ENCODE measurements at places on chromosomes 12 and 14.

- no peak for DNase-seq
Observed at GRCh38 chr14:52025310-52025709, 36.0 kb downstream of the RTRAF start.

GRCh38 chr14:31927348-31927832 lies 149.7 kb upstream of the ARHGAP5 start:
- no peak for DNase-seq

DNA sequence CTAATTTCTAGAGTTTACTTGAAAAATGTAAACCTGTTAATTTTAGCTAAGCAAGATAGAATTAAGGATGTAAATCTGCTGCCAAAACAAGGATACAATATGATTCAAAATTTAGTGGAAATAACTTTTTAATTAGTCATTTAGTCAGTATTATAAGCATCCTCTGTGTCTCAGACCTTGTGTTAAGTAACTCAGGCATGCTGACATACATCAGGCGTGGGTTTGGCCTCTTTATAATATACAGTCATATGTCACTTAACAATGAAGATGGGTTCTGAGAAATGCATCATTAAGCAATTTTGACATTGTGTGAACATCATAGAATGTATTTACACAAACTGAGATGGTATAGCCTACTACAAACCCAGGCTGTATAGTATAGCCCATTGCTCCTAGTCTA lies 386.9 kb downstream of the ZFP36L1 start:
- peak; percentile 19 for DNase-seq

DNA sequence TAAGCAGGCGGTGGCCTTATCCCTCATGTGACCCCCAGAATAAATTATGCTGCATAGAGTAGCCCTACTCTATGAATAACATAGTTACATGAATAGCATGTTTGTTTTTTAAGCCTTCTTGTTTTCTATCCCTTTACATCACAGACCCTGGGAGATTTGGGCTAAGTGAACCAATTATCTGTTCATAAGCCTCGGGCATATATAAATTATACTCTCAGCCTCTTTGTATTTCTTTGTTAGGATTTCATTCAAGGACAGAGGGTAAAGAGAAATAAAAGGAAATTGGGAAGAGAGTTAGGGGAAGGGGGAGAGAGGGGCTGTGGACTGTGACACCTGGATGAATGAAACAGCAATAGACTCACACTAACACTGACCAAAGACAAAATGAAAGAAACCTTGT lies 35.3 kb upstream of the RTRAF start:
- no peak for DNase-seq

DNA sequence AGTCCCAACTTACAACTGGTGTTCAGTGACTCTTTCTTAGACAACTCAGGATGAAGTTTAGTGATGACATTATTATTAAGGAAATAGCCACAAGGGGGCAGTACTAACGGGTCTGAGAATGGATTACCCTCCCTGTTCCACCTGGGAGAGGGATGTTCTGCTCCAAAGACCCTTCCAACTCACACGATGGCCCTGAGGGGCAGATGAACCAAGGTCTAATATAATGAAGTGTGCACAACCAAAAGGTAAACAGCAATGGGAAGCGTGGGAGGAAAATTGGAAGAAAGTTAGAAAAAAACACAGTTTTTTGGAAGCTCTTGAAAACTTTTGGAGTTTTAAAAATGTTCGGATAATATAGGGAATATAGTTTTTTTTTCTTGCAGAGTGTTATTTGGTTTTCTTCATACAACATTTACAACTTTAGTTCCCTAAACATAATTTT lies 24.0 kb downstream of the FGF6 start:
- DNase-seq, result peak; percentile 61

- no peak for DNase-seq
Observed at GRCh38 chr12:132352896-132353800, 23.8 kb upstream of the GALNT9 start.

DNA sequence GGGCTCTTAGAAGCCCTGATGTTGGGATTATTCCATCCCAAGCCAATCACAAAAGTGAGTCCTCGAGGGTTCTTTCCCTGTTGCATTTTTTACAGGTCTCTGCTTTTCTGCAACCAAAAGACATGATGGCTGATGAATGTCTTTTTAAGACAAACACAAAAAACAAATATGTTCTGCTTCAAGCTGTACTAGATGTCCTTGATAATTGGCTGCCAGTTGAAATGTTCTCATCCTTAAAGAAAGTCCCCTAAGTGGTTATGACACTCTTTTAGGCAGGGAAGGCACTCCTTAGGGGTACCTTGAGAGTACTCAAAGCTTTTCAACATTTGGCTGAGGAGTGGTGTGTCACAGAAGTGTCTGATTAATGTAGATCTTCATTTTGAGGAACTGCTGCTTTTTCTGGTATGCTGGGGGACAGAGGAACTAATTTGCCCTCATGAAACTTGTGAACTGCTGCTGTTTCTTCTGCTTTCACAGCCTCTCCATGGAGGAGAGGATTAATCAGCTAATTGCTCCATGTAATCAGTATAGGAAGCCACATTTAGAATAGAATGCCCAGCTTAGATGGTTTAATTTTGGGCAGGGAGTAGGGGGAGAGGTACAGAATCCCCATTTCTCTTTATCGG lies 22.8 kb upstream of the IGF1 start:
- no peak for DNase-seq

- no peak for DNase-seq
Observed at GRCh38 chr12:64875186-64875585, 50.7 kb downstream of the TBC1D30 start.

- DNase-seq, result no peak
Observed at GRCh38 chr12:72547573-72547972, 275.4 kb downstream of the TRHDE start.

DNA sequence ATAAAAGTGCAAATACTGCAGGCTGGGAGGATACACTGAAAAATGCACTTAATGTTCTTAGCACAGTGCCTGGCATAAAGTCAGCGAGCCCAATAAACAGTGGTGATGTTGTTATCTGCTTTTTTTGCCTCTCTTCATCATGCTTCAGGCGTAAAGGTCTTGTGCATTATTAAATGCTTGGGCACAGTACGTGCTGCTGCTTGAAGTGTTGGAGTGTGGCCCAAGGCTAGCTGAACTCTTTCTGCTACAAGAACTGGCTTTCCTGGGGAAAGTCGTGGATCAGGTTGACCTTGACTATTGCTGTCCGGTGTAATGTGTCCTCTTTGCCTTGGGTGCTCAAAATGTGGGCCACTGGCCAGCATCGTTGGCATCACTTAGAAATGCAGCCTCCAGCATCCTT lies 43.0 kb downstream of the SMOC1 start:
- DNase-seq, result no peak

DNA sequence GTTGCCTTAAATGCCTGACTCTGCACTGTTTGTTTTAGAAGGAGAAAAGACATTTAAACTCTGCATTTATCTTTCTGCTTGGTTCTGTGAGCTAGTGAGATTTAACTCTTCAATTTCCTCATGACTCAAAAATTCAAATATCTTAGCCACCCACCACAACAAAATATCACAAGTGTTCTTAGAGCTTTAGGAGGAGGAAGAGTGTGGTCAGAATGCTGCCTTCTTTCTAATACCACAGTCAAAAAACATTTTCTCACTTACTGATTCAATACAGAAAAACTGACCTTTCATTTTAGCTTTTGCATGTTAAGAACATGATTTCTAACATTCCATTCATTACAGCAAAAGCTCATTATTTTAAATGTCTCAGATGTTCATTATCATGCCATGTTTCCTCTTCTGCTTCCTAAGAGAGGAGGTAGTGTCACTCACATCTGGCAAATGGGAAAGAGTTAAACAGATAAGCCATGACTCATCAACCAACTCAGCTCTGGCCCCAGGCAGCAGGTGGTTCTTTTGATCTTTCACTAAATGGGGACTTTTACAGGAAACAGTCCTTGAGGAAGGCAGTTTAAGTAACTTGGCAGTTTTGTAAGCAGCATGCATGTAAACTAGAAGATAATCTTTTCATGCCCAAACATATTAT lies 56.4 kb upstream of the RNU6-8 start:
- DNase-seq, result no peak

DNA sequence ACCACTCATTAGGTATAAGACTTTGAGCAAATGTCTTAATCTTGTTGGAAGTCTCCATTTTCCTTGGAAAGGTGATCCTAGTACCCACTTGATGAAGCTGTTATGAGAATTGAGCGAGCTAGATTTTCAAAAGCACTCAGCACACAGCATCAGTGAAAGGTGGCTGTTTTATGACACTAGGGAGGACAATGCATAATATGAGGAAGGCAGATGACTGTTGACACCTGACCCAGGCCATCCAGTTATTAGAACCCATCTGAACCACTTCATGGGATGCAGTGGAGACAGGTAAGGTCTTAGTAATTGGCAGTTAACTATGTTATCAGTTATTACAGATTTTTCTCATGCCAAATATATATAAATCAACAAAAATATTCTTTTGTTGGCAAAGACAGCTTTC lies 369.9 kb upstream of the PDE3A start:
- DNase-seq, result no peak

DNA sequence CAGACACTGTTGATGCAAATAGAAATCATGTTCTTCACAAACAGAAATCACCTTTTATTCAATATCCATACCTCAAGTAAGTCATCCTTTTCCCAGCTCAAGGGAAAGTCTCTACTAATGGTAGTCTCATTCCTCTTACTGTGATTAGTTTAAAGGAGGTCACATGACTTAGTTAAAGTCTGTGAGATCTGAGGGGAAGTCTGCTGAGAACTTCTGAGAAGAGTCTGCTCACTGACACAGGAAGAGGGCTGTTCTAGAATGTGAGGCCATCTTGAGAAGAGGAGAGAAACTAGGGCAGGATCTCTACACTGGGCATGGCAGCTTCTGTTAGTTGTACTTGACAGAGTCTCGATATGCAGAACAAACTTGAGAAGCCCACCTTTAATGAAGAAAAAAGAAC lies 146.8 kb downstream of the C12orf42 start:
- DNase-seq, result no peak

- no peak for DNase-seq
Observed at GRCh38 chr12:127450826-127451225, 816.1 kb upstream of the TMEM132C start.

- no peak for DNase-seq
Observed at GRCh38 chr14:101887219-101887618, 77.2 kb upstream of the DYNC1H1 start.

- no peak for DNase-seq
Observed at GRCh38 chr12:34264110-34264509, 241.8 kb downstream of the ALG10 start.

GRCh38 chr12:52061470-52062166 lies 8.2 kb upstream of the ATG101 start:
- DNase-seq, result no peak

DNA sequence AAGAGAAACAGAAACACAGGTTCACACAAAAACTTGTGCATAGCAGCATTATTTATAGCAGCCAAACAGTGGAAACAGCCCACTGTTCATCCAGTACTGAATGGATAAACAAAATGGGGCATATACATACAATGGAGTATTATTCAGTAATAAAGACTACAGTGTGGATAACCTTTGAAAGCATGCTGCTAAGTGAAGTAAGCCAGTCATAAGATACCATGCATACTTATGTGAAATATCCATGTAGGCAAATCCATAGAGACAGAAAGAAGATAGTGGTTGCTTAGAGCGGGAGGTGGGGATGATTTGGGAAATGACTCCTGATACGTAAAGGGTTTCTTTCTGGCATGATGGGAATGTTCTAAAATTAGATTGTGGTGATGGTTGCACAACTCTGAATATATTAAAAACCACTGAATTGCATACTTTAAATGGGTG lies 99.4 kb downstream of the CRADD start:
- no peak for DNase-seq

- no peak for DNase-seq
Observed at GRCh38 chr12:82740129-82741000, 53.7 kb downstream of the TMTC2 start.

- no peak for DNase-seq
Observed at GRCh38 chr12:120941846-120942405, 36.4 kb upstream of the HNF1A start.

GRCh38 chr12:1703771-1704722 lies 13.2 kb downstream of the ADIPOR2 start:
- DNase-seq, result no peak

DNA sequence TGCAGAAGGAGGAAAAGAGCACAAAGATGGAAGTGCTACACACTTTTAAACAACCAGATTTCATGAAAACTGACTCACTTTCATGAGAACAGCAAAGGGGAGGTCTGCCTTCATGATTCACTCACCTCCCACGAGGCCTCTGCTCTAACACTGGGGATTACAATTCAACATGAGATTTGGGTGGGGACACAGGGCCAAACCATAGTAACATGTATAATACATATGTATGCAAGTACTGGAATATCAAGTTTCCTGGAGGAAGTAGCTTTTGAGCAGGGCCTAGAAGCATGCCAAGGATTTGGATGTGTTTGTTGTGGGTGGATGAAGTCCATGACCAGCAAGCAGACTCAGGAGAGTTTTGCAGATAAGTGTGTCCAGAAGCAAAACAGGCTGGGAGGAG lies 409.0 kb downstream of the RGS6 start:
- DNase-seq, result no peak

DNA sequence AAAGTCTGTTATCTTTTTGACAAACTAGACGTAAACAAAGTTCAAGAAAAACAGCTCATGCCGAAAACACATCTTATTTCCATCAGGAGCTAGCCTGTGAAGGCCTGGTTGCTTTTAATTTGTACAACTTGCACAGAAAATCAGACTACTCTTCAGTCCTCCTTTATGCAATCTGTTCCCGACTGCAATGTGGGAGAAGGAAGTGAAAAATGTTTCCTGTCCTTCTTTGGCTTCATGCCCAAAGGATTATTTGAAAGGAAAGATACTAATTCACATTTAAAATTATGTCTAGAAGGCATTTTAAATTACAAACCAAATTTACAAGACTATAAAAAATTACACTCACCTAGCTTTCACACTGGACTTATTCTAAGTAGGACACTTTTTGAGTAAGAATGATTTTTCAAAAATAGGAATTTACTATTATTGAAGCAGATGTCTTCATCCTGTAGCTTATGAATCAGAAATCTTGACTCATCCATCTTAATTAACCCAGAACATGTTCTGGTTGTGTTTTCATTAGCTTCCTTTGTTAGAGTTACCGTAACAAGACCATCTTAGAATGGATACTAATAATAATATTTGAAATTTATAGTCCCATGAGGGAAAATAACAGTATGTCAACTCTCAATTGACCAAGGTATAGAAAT lies 272.6 kb downstream of the PRKD1 start:
- no peak for DNase-seq

- no peak for DNase-seq
Observed at GRCh38 chr14:79786522-79786921, 424.8 kb downstream of the DIO2 start.

GRCh38 chr12:74945771-74946198 lies 263.9 kb downstream of the KCNC2 start:
- DNase-seq, result peak; percentile 6

- DNase-seq, result no peak
Observed at GRCh38 chr12:52323001-52323400, 1.8 kb upstream of the KRT83 start.

DNA sequence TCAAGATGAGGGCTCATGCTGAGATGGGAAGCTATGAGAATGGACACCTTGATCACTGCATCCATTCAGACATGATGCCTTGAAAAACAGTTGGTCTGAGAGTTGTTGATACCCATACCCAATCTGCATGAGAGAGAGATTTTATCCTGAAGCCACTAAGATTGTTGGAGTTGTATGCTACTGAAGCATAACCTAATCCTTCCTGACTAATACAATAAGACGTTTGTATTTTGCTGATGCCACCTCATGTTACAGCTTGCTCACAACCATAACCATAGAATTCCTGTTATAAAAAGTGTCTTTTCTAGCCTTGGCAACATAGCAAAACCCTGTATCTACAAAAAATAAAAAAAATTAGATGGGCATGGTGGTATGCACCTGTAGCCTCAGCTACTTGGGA lies 12.7 kb upstream of the SERPINA1 start:
- no peak for DNase-seq
